Lung (tissue), 17 donors: ENCODE measurements at places on chromosomes 4 and X.
A peak's percentile ranks its signal among the peaks of the same experiment; 100 is the strongest.

DNA sequence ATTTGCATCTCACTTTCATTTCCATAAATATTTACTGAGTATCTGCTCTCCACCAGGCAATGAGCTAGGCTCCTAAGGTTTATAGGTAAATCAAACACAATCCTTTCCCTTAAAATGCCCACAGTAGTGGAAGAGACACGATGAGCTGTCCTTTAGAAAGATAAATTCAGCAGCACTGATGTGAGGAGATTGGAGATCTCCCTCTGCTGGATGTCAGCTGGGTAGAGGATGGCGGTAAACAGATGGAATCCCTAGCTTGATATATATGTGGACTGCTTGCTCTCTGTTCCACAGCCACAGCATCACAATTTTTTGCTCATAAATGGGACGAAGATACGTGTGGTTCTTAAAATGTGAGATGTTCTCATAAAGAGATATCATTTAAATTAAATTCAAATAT lies 216.4 kb upstream of the RASGEF1B start:
- H3K27ac ChIP-seq: no peak overlapping the region
- no peak overlapping the region for H3K4me3 ChIP-seq
- H3K27me3 ChIP-seq: no peaks in the 10 kb centered on the region
- no peaks in the 10 kb centered on the region for H3K4me1 ChIP-seq
- DNase-seq: no peak
- no peaks in the 10 kb centered on the region for H3K36me3 ChIP-seq

DNA sequence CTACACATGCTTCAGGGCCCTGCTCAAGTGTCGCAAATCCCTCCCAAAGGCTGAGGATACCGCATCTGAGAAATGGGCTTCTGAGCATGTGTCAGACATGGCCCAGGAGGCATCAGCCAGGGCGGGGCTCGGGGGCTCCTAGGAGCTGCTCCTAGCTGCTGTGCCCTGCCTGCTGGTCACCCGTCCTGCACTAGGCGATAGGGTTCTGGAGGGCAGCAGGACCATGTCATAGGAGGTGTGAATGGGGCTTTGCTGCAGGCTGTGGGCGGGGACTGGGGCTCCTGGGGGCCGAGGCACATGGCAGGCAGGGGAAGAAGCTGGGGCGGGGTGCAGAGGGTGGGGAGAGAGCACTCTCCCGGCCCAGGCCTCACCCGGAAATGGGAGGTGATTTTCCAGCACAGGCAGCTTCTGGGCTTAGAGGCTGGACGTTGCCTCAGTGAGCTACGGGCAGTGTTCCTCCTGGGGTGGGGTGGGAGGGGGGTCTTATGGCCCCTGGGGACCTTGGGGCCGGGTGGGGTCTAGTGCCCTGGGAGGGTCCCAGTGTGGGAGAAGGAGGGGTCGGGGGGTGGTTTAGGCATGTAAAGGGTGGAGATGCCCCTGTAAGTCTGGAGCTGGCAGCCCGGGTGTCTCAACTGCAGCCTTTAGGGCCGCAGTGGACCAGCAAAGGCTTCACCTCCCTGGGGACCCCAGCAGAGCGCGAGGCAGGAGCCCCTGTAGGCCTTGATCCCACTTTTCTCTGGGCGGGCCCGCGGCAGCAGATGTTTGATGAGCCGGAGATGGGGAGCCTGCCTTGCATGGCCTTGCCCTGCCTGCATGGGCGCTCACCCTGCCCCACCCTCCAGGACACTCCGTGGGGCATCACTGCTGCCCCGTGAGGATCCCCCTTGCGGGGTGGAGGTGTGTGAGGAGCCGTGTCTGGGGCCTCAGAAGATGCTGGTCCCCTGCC lies 98.6 kb upstream of the LRPAP1 start:
- H3K4me3 ChIP-seq: no peak overlapping the region
- no peak overlapping the region for H3K27ac ChIP-seq
- no peaks in the 10 kb centered on the region for H3K36me3 ChIP-seq
- no peaks in the 10 kb centered on the region for H3K27me3 ChIP-seq
- peak; percentile 25 for DNase-seq

DNA sequence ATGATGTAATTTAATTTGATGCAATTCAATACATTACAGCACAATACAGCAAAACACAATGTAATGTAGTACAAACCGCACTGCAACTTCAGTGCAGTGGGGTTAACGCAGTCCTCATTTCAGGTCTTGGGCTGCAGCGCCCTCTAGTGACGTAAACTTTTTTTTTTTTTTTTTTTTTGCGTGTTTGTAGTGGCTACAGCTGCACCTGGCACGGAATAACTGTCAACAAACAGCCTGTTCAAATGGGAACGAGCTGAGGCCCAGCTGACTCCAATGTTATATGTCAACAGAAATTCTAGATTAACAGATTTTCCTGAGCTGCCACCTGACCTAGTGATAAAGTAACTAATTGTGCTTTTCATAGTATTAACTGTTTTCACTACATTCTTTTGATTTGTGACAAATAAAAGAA lies 33.5 kb upstream of the RASSF6 start:
- no peaks in the 10 kb centered on the region for H3K4me1 ChIP-seq
- DNase-seq: peak; percentile 81
- H3K27me3 ChIP-seq: no peaks in the 10 kb centered on the region
- H3K27ac ChIP-seq: no peak overlapping the region

GRCh38 chr4:88584471-88584900 lies 7.8 kb upstream of the HERC3 start:
- H3K4me1 ChIP-seq: no peaks in the 10 kb centered on the region
- no peak for DNase-seq
- H3K27ac ChIP-seq: peak overlapping the region; percentile 78
- no peak overlapping the region for H3K4me3 ChIP-seq

- H3K4me1 ChIP-seq: no peaks in the 10 kb centered on the region
- DNase-seq: no peak
- no peak overlapping the region for H3K27ac ChIP-seq
- H3K4me3 ChIP-seq: no peak overlapping the region
- no peaks in the 10 kb centered on the region for H3K36me3 ChIP-seq
- H3K27me3 ChIP-seq: no peaks in the 10 kb centered on the region
These were observed 18.6 kb upstream of the SAT1 start for GRCh38 chrX:23764188-23764984.
